Stimulated activated CD4-positive, alpha-beta T cell treated with anti-CD3 and anti-CD28 coated beads, Interleukin-1b, Interleukin-23, amount 100 ng/mL, for 1 hour (primary cell): ENCODE measurements at places on chromosomes 13 and 19.
A peak's percentile ranks its signal among the peaks of the same experiment; 100 is the strongest.

- peak; percentile 10 for DNase-seq
Measured at GRCh38 chr13:75482070-75482819, at the start of gene TBC1D4. TSS of gene TBC1D4 (minus strand) at chr13:75482169. CDS start at chr13:75481767, 402 bp downstream.

DNA sequence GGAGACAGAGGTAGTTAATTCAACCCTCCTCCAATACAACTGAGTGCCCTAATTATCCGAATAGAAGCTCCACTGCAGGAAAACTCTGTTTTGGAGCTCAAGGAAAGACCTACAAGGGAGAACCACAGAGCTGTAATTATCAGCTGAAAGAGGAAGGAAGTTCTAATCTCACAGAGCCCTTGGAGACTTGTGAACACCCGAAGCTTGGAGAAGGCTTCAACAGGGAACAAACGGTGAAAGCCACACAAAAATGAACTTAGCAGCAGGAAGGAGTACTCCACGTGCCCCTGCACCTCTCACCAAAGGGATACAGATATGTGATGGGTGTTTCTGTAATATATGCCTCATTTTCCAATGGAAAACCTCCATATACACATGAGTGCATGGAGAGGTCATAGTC lies 61.1 kb downstream of the IRS2 start:
- no peak for DNase-seq

DNA sequence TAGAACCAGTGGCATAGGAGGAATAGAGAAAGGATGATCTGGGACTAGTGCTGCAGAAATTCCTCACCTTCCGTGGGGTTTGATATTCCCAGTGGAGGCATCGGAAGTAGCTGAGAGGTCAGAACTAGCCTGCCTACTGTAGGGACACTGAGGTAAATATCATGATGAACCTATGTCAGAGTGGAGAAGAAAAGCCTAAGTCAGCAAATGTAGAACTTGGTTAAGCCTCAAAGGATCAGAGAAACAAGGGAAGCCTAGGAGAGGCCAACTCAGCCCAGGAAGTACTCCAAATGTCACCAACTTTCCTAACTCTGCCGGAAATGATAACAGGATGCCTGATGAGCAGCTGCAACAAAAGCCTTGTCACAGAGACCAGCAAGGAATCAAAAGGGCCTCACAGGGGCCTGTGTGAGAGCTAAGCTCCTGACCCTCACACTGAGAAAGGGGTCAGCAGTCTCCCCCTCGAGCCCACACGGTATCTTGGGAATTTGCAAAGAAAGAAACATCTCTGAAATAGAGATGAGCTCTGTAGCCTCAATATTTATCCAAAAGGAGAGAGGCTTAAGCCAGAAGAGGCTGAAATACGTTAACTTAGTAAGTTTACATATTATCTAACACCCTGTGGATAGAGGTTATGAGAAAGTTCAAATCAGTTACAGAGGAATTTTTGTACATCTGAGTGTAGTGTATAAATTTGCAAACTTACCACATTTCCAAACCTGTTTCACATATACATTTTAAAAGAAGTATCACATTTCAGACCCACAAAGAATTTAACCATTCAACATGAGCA lies 1064.3 kb downstream of the DIAPH3 start:
- DNase-seq, result no peak

DNA sequence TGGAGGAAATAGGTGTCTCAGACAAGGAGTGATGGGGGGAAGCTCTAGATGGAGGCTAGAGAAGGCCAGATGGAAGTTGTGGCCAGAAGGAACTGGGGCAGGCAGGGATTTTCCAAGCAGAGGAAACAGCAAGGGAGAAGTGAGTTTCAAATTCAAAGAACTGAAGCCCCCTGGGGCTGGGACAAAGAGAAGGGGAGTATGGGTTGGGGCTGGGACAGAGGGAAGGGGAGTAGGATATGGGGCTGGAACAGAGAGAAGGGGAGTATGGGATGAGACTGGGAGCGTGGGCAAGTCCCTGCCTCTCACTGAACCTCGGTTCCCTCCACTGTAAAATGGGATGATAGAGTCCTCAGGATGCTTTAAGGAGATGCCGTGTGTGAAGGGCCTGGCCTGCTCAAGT lies 1.9 kb upstream of the GTF2F1 start:
- no peak for DNase-seq

DNA sequence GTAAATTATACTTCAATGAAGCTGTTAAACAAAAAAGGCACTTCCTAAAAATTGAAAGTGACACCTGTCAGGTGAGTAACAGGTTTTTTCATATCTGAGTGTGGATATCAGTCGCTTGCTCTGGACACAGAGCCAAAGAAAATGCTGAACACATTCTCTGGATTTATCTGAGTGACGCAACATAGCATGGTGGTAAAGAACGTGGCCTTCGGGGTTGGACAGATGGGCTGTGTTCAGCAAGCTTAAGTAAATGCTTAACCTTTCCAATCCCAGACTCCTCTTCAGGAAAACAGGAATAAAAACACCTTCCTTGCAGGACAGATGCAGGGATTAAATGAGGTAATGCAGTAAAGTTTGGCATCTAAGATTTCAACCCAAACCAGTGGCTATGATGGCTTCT lies 132.0 kb downstream of the FOXO1 start:
- DNase-seq, result no peak

GRCh38 chr13:40536443-40537113 lies 129.9 kb downstream of the FOXO1 start:
- DNase-seq, result no peak

DNA sequence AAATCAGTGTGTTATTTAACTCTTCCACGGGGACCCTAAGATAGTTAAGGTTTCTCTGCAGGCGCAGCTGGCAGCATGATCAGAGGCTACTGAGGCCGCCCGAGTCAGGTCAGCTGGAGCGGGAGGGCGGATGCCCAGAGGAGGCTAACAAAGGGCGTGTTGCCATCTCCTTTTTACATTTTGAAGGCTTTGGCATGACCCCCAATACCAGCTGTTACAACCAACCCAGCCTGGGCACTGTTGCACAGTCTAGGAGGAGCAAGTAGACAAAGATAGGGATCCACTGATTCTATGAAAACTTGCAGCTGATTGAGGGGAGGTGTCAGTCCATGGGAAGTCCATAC lies 15.7 kb downstream of the COL4A2 start:
- DNase-seq, result no peak

DNA sequence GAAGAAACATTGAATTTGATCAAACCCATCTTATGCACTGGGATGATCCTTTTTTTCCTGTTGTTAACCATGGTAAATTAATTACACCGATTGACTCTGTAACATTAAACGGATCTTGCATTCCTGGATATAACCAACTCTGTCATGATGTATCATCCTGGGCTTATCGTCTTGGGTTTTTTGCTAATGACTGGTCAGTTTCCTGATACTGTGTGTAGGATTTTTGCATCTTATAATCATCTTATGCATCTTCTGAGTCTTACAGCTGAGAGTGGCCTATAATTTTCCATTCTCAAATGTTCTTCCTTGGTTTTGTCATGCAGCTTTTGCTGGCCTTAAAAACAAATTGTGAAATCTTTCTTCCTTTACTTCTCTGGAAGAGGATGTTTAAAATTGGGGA lies 12.8 kb downstream of the DCUN1D2 start:
- DNase-seq, result no peak

- DNase-seq, result no peak
Measured at GRCh38 chr13:39527961-39528660, 74.9 kb downstream of the LHFPL6 start.

DNA sequence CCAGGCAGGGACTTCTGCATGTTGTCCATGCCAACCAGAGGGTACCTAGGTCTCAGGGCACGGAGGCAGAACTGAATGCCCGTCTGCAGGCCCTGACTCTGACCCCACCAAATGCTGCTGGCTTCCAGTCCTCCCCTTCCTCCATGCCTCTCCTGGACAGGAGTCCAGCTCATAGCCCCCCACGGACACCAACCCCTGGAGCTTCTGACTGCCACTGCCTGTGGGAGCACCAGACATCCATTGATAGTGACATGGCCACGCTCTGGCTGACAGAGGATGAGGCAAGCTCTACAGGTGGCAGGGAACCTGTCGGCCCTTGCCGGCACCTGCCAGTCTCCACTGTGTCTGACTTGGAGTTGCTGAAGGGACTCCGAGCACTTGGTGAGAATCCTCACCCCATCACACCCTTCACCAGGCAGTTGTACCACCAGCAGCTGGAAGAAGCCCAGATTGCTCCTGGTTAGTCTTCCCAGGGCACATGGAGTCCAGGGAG lies 1.8 kb downstream of the ANKLE1 start:
- no peak for DNase-seq

DNA sequence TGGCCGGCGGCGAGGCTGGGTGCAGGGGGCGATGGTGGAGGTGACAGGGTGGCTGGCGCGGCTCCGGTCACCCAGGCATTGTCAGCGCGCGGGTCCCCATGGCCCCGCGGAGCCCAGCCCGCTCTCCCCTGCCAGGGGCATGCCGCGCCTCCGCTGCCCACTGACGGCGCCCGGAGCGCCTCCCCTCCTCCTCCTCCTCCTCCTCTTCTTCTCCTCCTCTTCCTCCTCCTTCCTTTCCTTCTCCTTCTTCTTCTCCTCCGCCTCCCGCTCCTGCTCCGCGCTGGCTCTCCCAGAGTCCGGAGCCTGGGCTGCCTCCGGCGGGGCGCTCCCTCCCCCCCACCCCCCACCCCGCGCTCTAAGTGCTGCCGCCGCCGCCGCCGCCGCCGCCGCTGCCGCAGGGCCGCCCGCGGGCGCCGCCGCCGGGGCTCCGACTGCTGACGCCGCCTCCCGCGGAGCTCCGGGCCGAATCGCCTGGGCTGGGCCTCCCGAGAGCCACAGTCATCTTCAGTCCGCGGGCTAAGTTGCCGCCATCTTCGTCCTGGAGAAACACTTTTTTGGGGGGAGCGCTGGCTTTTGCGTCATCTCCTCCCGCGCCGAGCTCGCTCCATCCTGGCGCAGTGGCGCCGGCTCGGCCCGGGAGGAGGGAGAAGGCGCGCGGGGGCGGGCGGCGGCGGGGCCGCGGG lies 348.3 kb downstream of the LIG4 start:
- no peak for DNase-seq

DNA sequence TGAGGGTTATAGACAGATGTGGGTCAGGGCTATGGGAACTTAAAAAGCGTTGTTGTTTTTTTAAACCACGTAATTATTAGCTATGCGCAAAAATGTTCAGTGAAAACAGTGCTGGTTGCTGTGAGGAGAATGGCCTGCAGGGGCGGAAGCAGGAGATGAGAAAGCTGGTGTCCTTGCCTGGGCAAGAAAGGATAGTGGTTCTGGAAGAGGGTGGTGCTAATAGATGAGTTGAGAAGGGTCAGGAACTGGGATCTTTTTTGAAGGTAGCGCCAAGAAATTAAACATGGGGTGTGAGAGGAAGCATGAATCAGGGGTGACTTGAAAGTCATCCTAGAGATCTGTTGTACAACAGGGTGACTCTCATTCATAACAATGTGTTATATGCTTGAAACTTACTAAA lies 4.8 kb upstream of the SMG9 start:
- no peak for DNase-seq

GRCh38 chr19:54188215-54188871 lies 1.0 kb downstream of the MBOAT7 start:
- peak; percentile 21 for DNase-seq

GRCh38 chr13:112713517-112714253 lies 23.8 kb downstream of the ATP11A start:
- DNase-seq, result no peak

DNA sequence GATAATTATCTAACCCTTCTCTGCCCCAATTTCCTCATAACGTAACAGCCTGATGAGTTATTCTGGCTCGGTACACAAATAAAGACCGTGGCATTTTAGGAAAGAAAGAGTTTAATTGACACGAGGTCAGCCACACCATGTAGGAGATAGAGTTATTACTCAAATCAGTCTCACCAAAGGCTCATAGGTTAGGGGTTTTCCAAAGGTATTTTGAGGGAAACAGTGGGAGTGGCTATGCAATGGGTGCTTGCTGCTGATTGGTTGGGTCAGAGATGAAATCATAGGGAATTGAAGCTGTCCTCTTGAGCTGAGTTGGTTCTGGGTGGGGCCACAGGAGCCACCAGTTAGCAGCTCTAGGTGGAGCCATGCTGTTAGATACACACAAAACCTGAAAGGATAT lies 137.5 kb downstream of the FREM2 start:
- DNase-seq, result no peak

DNA sequence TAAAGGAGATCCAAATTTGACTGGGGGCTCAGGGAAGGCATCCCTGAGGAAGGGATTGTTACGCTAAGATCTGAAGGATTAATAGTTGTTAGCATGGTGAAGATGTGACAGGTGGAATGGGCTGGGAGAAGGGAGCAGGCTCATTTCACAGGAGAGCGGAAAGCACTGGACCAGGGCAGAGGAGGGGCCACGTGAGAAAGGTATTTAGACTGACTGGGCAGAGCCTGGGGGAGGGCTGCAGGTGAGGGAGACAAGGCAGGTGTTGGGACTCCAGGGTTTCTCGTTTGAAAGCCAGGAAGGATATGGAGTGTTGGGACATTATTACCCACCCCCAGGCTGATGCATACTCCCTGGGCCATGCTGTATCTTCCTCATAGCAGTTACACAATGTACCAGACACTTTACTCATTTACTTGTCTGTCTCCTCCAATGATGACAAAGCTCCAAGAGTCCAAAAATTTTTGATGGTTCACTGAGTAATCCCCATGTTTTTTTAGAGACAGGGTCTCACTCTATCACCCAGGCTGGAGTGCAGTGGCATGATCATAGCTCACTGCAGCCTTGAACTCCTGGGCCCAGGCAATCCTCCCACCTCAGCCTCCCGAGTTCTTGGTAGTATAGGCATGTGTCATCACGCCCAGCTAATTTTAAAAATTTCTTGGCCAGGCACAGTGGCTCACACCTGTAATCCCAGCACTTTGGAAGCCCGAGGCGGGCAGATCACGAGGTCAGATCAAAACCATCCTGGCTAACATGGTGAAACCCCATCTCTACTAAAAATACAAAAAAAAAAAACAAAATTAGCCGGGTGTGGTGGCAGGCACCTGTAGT lies 2.3 kb downstream of the TRAPPC6A start:
- DNase-seq, result no peak

GRCh38 chr19:28008695-28009094 lies 1204.3 kb downstream of the UQCRFS1 start:
- no peak for DNase-seq

GRCh38 chr13:113096745-113097305 lies 8.8 kb upstream of the F7 start:
- DNase-seq, result no peak

DNA sequence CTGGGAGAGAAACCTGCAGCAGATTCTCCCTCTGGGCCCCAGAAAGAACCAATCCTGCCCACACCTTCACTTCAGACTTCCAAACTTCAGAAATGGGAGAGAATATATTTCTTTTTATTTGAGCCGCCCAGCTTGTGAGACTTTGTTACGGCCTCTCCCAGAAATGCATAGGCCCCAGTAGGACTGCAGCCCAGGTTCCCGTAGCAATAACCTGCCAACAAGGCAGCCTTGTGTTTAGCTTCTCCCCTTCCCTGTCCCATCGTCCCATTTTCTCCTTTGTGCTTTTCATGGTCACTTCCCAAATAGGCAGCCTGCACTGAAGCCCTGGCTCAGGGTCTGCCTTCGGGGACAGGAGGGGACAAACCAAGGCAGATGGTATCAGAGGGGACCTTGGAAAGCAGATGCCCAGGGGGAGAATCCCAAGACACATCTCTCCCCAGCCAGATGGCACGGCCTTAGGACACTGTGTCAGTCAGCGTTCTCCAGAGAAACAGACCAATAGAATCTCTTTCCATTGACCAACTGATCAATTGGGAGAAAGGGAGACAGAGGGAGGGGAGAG lies 3.7 kb upstream of the ARHGEF7 start:
- no peak for DNase-seq

- no peak for DNase-seq
Measured at GRCh38 chr13:47374741-47375140, 477.9 kb upstream of the HTR2A start.

GRCh38 chr13:48437371-48437770 lies 24.5 kb upstream of the LPAR6 start:
- no peak for DNase-seq
